AG09319 (cell line): ENCODE measurements at places on chromosomes 1 and 21.

DNA sequence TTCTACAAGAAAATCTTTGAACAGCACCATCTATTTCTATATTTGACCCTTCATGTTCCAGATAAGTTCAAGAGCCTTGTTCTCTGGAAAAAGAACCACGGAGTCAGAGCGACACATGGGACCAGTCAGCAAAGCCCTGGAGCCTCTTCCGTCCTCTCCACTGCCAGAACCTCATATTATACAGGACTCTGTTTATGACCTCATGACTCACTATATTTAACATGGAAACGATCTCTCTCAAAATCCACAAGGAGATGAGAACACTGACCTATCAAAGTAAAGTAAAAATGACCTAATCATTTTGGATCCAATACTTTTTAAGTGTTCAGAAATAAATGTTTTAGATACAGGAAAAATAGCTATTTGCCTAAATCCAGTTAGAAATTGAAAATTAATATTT, 124.6 kb upstream of the KRTAP19-8 start:
- DNase-seq, result no peak

GRCh38 chr1:113714606-113715269, 44.5 kb downstream of the PHTF1 start:
- DNase-seq, result no peak

DNA sequence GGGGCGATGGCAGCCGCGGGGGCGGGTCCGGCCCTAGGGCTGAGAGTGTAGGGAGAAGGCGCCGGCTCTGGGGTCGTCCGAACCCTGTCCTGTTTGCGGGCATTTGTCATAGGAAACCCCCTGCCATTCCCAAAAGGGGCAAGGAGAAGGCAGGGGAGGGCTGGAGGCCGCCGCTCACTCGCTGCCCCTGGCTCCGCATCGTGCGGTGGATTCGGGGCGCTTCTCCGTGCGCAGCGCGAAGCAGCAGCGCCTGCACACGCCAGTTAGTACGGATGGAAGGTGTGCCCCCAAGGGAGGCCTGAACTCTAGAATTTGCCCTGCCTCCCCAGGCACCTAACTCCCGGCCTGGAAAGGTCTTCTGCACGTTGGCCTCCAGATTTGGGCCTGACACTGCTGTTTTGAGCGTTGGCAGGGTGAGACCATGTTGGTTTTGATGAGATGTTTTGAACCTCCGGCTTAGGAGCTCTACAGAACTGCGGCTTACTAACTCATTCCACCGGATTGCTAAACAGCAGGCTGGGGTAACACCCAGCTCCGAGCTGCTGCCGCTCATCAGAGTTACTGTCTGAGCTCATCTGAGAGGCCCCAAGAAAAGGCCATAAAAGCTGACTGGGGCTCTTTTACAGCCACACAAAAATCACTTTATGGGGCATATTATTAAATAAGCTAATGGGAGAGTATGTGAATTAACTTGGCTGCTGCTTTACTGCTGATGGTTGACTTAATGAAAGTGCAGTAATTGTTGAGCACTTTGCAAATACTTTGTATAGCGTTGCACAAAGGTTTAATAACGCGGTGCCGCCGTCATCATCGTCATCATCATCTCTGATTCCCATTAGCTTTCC, 987 bp downstream of the GPR137B start:
- no peak for DNase-seq

DNA sequence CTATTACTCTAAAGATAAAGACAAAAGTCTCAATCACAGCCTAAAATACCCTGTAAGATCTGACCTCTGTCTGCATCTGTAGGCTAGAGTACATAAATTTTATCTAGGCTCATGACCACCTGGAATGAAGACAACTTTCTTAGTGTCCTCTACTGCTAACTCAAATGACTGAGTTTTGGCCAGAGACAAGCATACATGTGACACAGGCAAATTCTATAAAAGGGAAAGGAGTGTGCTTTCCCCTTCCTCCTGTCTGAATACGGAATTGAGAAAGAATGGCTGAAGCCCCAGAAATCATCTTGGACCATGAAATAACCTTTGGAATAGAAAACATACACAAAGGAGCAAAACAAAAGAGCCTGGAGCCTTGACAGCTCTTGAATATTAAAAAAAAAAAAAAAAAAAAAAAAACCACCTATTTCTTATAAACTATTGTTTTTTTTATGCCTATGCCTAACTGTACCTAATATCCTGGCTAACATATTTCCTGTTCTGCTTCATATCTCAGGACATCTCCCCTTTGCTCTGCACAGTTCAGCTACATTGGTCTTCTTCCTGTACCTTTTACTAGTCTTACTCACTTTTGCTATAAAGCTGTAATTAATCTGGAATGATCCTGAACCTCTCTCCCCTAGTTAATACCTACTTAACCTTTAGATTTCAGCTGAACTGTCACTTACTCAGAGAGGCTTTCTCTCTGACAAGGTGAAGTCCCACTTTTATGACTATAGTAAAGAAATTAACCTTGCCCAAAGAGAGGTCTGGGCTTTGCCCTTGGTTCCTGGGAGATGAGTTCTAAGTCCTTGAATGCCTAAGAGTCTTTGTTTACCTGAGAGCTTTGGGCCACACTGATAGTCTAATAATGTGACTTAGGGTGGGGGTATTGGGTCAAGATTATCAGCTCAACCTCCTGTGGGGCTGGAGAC, 16.1 kb downstream of the UCHL5 start:
- no peak for DNase-seq

DNA sequence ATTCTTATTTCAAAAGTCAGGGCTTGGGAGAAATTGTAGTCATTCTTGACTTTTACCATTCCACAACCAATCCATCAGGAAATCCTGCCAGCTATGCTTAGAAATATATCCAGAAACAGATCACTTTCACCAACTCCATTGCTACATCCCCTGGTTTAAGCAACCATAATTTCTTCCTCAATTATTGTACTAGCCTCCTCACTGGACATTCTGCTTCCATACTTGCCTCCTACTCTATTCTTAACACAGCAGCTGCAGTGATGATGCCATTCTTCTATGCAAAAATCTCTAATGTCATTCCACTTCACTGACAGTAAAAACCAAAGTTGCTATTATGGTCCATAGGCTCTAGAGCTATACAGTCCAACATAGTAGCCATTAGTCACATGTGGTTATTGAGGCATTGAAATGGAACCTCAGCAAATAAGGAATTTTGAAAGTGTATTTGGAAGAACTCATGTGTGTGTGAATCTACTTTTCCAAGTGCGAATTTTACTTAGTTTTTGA, 110.7 kb upstream of the KIAA0040 start:
- DNase-seq, result no peak

DNA sequence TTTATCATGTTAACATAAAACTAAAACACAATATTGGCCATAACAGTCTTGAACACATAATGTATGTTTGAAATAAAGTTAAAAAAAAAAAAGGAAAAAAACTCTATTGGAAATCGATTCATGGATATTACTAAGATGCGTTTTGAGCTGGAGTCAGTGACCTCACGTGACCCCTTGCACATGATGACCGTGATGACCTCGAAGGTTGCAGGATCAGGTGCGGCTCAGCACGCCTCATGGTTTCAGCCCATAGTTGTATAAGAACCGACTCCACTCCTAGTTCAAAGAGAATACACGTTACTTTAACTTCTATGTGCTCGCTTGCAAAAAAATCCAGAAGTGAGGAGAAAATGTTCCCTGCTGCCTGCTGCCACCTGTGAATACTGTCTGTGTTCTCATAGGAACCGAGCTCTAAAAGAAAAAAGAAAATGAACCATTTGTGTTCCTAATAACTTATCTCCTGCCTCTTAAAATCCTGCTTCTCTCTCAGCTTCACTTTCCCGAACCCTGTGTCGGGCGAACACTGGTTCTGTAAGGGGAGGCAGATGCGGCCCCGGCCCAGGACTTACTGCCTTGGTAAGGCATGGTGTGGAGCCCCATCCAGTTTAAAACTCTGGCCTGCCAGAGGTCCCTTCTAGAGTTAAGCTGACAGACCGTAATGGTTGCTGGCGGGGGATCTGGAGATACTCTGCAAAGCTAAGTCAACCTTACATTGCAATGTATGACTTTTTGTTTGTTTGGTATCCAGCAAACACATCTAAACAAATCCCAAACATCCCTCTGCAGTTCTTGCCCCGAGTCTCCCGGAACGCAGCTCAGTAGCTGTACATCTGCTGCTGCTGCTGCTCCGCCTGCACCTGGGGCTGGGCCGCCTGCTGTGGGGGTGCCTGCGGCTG, 33.8 kb upstream of the RIPK4 start:
- no peak for DNase-seq

DNA sequence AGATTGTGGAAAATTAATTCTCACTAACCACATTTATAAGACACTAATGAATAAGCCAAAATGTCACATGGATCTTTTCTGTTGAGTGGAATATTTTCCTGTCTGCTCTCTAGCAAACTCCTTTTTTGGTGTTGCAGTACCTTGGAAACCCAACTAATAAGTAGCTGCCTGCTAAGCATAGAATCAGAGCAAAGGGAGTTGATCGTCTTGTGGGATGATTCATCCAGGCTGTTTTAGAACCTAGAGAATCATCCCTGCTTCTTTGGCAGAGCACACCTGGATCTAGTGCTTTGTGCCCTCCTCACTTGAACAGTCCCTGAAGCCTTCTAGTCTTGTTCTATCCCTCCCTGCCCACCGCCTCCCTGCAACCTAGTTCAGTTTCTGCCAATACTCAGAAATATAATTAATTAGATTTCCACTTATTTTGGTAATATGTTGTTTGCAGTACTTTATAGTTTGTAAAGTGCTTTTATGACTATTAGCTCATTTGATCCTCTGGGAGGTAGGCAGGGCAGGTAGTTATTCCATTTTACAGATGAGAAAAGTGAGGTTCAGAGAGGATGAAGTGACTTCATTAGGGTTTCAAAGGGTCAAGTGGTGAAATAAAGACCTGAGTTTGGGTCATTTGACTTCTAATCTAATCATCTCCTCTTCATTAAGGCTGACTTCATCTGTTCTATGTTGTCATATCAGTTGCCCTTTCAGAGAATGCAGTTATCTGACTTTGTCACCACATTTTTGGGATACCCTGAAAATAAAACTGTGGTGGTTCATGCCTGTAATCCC, 2.5 kb downstream of the AGO4 start:
- DNase-seq, result no peak

DNA sequence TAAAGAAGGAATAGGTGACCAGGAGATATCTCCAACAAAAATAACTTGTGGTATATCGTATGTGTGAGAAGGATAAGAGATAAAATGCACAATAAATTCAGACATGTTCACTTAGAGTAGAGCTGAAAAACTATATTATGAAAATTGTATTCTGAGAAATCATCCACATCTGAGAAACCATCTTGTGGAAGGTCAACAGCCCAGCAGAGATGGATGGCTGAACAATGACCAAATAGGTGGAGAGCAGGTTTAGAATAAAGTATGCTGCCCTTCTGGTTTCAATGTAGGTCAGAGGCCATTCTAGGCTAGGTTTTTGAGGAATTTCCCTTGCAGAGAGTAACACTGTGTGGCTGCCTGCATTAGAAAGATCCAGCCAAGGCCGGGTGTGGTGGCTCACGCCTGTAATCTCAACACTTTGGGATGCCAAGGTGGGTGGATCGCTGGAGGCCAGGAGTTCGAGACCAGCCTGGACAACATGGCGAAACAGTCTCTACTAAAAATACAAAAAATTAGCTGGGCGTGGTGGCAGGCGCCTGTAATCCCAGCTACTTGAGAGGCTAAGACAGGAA, 8.8 kb upstream of the UAP1 start:
- DNase-seq, result no peak

- no peak for DNase-seq
Observed at GRCh38 chr1:59055908-59056719, 240.8 kb upstream of the FGGY start.
